CD8-positive, alpha-beta T cell (primary cell): ENCODE measurements at places on chromosomes 1 and 21. TPM values are rescaled to one million over a fixed set of nuclear protein-coding genes. Genes with fewer than 3 reads are reported as not detected.

TLR5 gene
- 1.1 TPM for total RNA-seq

DNA sequence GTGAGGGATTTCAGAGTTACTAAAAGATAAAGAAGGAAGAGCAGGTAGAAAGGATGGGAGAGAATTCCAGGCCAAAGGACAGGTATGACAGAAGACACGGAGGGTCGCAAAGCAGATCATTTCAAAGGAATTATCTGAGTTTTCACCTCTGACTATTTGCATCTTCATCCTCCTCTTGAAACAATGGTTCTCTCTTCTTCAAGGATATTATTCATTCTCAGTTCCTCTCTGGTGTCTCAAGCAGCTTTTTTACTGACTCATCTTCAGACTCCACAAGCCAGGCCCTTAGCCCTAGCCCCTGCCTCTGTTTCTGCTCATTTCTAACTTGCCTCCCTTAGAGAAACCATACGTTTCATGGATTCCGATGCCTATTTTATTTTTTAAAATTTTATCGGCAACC, 15.0 kb downstream of the DDX59 start:
- no peak for DNase-seq

- no peak for DNase-seq
Measured at GRCh38 chr1:85608851-85609250, 28.3 kb downstream of the CCN1 start.

GRCh38 chr1:100459358-100460114, 78.4 kb upstream of the GPR88 start:
- peak; percentile 78 for DNase-seq

- no peak for DNase-seq
Measured at GRCh38 chr21:25371841-25372425, 235.3 kb downstream of the MRPL39 start.

KDM1A gene
- total RNA-seq: 46.2 TPM

G0S2 gene
- total RNA-seq: 1.5 TPM

- no peak for DNase-seq
Measured at GRCh38 chr1:47563201-47563600, 125.4 kb downstream of the FOXD2 start.

ERI3 gene
- total RNA-seq: 20.0 TPM

DNA sequence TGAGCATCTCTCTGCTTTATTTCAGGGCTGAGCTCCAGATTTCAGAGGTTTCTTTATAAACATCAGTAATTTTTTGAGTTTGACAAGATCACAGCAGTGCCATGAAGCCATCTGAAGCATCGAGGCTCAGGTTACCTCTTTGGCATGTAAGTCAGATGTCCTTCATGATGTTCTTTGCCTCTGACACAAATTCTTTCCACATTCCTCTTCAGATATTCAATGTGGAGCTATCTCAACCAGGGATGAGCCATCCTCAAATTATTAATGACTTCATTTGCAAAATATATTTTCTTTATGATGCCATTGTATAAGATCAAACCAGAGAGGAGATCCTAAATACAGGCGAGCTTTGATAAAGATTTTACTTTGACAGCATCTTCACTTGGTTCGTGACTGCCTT, 256.7 kb downstream of the COL11A1 start:
- DNase-seq: no peak
